Cardiac septum (tissue), 1 donor: ENCODE measurements at places on chromosomes 2 and 18. TPM values are rescaled to one million over a fixed set of nuclear protein-coding genes. Genes with fewer than 3 reads are reported as not detected.

Gene EGR4
- total RNA-seq, result not detected

Gene GALR1
- total RNA-seq, result 0.08 TPM

Gene RAB6C
- not detected for total RNA-seq

Gene LIMS4
- total RNA-seq, result 4.5 TPM

Gene TRABD2A
- total RNA-seq, result 0.54 TPM

Gene MC2R
- not detected for total RNA-seq

DNA sequence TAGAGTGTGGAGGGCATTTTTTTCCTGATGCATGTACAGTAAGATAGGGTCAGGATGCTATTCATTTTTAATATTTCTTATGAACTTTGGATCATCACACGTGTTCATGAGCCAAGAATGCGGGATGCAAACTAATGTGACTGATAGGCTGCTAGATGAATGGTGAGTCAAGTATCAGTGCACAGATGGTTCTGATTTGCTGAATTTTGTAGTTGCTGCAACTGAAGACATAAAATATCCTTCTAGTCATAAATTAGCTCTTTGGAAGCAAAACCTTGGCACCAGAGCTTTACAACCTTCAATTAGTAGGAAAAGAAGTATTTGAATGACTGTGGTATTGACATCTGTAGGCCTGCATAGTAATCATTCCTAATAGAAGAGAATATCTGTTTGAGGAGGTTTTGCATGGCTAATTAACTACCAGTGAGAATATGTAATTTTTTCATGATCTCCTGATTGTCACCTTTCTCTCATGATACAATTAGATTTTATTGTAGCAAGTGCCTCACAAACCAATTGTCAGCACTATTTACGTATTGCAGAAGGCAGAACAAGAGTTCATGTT lies 94.0 kb downstream of the VRK2 start:
- no peak for DNase-seq

- no peak for DNase-seq
Observed at GRCh38 chr2:102657770-102658169, 38.4 kb downstream of the SLC9A2 start.

GRCh38 chr2:218782528-218782844 lies 539 bp downstream of the CYP27A1 start:
- no peak for DNase-seq

- DNase-seq, result no peak
Observed at GRCh38 chr18:25033747-25034471, 318.1 kb downstream of the ZNF521 start.

DNA sequence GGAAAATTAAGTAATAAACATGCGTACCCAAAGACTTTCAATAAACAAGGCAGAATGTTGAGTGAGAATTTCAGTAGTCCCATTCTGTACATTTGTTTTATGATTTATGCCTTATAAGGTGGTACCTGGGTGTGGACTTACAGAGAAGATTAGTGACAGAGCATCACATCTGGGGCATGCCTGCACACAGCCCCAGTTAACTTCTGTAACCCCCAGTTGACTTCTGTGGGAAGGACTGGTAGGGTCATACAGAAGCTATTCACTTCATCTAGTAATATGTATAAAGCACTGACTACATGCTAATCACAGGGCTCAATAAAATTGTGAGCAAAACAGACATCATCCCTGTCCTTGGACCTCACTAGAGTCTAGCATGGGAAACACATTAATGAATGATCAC lies 16.1 kb downstream of the MREG start:
- DNase-seq, result no peak

- DNase-seq, result no peak
Observed at GRCh38 chr2:148965623-148966437, 72.7 kb upstream of the LYPD6B start.

DNA sequence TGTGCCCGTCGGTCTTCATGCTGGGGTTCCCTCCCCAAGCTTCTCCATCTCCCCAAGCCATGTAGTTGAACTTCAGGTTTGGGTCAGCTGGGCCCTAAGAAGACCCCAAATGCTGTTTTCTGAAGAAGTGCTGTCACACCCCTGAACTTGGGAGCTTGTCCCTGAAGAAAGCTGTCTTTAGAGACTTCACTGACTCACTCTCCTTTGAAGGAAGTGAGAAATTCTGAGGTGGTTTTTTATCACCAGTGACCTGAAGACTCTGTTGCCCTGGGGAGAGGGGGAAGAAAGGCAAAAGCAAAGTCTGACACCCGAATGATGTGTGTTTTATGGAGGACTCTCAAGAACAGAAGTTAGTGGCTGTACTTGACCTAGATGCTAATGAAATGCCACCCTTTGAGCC lies 83.6 kb upstream of the BCL2L11 start:
- DNase-seq, result no peak

- DNase-seq, result no peak
Observed at GRCh38 chr2:190947711-190948251, 66.2 kb downstream of the STAT1 start.

- DNase-seq, result peak; percentile 62
Observed at GRCh38 chr2:128410758-128411215, 92.1 kb upstream of the HS6ST1 start.

- no peak for DNase-seq
Observed at GRCh38 chr2:221715523-221716247, 143.6 kb upstream of the EPHA4 start.

GRCh38 chr2:216822470-216822869 lies 37.4 kb downstream of the TNP1 start:
- DNase-seq, result no peak

DNA sequence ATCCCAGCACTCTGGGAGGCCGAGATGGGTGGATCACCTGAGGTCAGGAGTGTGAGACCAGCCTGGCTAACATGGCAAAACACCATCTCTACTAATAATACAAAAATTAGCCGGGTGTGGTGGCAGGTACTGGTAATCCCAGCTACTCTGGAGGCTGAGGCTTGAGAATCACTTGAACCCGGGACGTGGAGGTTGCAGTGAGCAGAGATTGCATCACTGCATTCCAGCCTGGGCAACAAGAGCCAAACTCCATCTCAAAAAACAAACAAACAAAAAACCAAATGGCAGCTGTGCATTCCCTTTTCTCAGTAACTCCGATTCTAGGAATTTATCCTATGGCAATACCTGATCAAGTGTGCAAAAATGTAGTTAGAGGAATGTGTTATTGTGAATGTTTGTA lies 4.7 kb upstream of the GRHL1 start:
- DNase-seq, result no peak

DNA sequence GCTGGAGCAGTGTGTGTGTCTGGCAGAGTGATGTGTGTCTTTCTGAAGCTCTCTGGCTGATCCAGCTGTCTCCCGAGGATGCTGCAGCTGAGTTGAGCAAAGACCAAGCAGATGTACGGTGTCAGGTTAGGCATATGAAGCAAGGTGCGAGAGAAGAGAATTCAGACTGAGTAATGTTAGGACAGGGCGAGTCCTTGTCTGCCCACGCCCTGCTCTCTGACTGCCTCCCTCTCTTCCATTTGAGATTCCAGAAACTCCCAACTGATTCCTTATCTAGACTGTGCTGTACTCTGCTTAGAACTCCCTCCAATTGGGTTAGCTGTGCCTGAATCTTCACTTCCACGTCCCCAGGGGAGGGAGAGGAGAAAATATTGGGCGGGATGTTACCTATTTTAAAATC lies 25.7 kb upstream of the LPIN1 start:
- DNase-seq, result peak; percentile 39

- no peak for DNase-seq
Observed at GRCh38 chr2:56831780-56832179, 648.0 kb downstream of the CCDC85A start.

- no peak for DNase-seq
Observed at GRCh38 chr18:51068105-51068504, 38.1 kb downstream of the SMAD4 start.

GRCh38 chr18:59323931-59324622 lies 5.6 kb upstream of the CPLX4 start:
- DNase-seq, result no peak

- no peak for DNase-seq
Observed at GRCh38 chr2:68088940-68089339, 26.1 kb upstream of the C1D start.

DNA sequence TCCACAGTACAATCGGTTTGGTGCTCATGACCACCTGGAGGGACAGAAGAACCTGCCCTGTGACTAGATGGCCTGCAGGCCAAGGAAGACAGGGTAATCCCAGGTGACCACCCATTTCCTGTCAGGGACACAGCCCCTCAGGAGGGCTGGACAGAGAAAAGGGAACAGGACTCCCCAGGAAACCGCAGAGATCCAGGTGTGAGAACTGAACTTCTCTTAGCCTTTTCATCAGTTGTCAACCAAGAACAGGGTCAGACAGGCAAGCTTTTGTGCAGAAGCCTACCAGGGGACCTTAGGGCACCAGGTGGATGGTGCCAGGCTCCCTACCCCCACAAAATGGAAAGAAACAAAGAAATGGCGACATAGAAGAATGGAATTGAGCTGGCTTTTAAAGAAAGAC lies 132.3 kb downstream of the HDAC4 start:
- DNase-seq, result peak; percentile 38

DNA sequence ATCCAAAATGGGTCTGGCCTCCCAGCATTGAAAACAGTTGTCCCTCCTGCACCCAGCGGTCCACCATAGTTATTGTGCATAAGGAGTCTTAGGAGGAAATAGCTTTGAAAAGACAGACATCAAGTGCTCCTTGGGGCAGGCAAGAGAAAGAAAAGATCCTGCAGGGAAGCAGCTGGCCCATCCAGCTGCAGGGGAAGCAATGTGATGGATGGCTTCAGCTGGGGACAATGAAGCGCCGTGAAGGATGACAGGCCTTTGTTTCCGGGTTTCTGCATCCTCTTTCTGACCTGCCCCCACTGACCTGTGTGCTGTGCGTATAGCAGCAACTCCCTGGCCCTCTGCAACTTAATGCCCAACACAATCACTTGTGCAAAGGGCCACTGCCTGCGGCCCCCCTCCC lies 142.9 kb upstream of the NCKAP5 start:
- DNase-seq, result no peak

- DNase-seq, result no peak
Observed at GRCh38 chr2:45316576-45317338, 294.3 kb downstream of the SRBD1 start.

DNA sequence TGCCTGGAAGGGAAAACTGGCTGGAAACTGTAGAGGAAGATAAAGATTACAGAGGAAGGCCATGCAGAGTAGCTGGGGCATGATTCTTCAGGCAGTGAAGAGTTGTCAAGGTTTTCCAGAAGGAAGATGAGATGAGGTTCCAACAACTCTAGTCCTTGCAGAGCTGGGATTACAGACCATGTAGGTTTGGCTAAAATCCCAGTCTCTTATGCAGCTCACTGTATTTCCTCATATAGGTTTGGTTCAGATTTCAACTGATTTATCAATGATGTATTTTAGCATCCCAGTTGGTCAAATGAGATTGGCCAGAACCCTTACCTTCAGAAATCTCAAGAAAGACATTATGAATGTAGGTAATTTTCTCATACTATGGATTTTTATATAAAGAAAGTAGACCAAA lies 16.4 kb downstream of the FAP start:
- no peak for DNase-seq

DNA sequence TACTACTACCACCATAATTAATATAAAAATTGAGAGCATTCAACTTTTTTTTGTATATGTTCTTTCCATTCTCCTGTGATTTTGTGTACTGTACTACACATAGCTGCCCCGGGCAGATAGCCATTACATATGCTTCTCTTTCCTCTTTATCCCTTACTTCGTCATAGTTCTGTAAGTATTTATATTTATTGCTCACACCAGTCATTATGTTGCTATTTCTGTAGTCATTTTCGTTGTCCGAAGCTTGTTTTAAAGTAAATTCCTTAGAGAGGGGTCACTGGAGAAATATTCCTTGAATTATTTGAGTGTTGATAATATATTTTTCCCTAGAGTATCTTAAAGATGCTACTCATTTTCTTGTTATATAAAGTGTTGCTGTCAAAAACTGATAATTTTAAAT lies 144.0 kb downstream of the CLIP4 start:
- no peak for DNase-seq

GRCh38 chr2:127566139-127566417 lies 30.6 kb downstream of the MYO7B start:
- DNase-seq, result no peak
